ENCODE measurements at places on chromosomes 3 and 15. TPM values are rescaled to one million over a fixed set of nuclear protein-coding genes. Genes with fewer than 3 reads are reported as not detected.

The SLC12A1 gene
- not detected for total RNA-seq

- H3K27me3 ChIP-seq = no peaks in the 10 kb centered on the region
- H3K4me3 ChIP-seq = no peak overlapping the region
- no peak overlapping the region for H3K27ac ChIP-seq
- no peaks in the 10 kb centered on the region for H3K36me3 ChIP-seq
- H3K4me1 ChIP-seq = peaks cover 2% of the 10 kb centered on the region
These were observed 63.0 kb downstream of the SLTM start for GRCh38 chr15:58870451-58870850.

DNA sequence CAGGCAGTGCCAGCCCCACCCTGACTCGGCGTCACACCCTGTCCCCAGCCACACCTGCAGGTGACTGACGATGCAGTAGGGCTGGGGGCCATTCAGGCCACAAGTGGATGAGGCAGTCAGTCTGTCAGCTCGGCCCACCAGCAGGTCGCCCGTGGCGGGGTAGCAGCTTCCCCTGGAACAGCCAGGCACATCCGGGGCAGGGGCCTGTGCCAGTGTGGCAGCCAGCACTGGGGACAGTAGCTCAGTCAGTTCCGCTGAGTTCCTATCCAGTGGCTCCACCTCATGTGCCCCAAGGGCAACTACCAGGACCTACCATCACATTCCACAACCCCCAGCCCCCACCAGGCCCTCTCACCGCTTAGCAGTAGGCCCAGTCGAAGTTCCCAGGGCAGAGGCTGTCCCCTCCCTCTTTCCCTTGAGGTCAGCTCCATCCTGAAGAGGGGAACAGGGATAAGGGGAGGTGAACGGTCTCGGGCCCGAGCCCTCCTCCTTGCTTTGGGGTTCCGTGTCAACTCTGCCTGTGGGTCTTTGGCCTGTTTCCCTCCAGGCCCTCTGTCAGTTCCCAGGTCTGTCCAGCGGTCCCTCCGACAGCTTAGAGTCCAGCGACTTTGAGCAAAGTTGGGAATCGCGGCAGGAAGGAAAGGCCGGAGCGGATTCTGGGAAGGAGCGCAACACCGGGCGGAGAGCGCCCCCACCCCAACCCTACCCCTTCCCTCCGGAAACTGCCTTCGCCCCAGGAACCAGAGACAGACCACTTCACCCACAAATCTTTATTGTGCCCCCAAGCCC, at the start of gene LAMB2:
Gene LAMB2 (minus strand): TSS at position 614 of the 789 bp plus-strand sequence. CDS start 183 bp downstream, at position 431.
- no peak for DNase-seq
- H3K27me3 ChIP-seq = peaks cover 40% of the 10 kb centered on the region
- H3K36me3 ChIP-seq = peaks cover 2% of the 10 kb centered on the region
- H3K4me3 ChIP-seq = no peak within 1 kb of the TSS
- peaks cover 3% of the 10 kb centered on the region for H3K4me1 ChIP-seq

The UACA gene
- total RNA-seq = 1.3 TPM

The ADAMTSL3 gene
- not detected for total RNA-seq

- H3K36me3 ChIP-seq = no peaks in the 10 kb centered on the region
- no peak for DNase-seq
- peaks cover 69% of the 10 kb centered on the region for H3K27me3 ChIP-seq
- no peaks in the 10 kb centered on the region for H3K4me1 ChIP-seq
These were observed 7.3 kb upstream of the MINDY4B start for GRCh38 chr3:150912501-150912900.

The SI gene
- total RNA-seq = not detected
